Hematopoietic multipotent progenitor cell treated with erythropoietin and hydrocortisone succinate and interleukin-3 and kit ligand, for 4 days (in vitro differentiated cells): ENCODE measurements at places on chromosomes 4 and X.

GRCh38 chrX:132612821-132613564, 124.2 kb upstream of the MBNL3 start:
- DNase-seq: peak; percentile 65

DNA sequence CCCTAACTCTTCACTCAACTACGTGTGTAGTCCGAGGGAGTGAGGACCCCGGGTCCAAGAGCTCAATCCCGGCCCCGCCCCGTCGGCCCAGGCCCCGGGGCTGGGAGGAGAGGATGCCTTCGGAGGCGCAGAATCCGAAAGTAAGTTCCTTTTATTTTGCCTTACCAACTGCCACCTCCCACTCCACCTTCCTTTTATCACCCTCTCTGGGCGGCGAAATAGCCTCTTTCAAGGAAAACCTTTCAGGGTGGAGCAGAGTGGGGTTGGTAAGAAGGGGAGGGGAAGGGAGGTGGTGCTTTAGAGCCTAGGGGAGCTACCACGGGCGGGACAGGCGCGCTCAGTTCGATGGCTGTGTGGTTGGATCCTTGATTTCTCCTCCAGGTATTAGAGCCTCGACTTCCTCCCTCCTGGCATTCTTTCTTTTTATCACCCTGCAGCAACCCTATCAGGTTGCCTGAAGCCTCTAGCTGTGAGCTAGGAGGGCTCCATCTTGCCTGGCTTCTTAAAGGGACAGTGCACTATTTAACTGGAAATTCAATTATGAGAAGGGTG, 191.2 kb downstream of the RRAGB start:
- DNase-seq: peak; percentile 54

GRCh38 chr4:122652379-122652778, 31.5 kb upstream of the IL21 start:
- peak; percentile 77 for DNase-seq

DNA sequence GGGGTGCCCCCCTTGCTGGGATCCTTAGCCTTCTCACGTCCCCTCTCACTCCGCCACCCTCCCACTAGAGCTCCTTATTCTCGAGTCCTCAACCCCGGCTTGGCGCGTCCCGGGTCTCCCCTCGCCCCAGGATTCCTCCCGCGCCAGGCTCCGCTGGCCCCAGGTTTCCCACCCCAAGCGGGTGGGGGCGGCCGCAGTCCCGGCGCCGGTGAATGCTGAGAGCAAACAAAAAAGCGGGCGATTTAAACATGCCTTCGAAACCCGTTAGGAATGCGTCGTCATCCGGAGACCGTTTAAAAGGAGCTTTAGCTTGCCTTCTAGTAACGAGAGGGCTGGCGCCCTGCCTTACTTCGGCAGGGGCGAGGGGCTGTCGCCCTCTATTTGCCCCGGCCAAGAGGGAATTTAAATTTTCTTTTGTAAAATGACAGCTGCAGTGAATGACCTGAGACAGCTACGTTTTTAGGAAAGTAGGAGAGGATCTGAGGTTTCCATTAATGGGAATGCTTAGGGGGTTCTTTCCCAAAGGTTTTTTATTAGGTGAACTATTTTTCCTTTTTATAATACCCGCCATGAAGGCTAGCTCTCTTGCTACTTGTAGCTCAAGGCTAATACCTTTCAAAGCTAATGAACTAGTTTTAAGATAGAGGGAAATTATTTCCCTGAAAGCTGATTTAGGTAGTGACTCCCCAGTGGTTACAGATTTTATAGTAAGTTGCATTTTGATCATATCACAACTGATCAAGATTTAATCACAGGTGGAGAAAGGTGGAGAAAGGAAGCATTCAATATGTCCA, 3.1 kb downstream of the JADE1 start:
- DNase-seq: peak; percentile 83

DNA sequence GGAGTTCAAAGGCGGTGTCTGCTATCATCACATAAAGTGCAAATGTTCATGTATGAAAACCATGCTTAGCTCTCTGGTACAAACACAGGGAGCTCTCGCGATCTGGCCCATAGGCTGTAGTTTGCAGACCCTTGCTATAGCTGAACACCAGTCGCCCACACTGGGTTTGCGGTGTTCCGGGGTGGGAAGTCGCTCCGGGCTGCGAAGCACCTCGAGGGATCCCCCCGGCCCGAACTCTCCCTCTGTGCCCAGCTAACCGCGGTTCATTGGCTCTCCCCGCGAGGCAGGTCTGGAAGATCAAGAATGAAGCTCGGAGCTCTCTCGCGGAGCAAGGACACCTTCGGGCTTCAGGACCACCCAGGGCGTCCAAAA, 341 bp upstream of the PRPS2 start:
- DNase-seq: no peak

DNA sequence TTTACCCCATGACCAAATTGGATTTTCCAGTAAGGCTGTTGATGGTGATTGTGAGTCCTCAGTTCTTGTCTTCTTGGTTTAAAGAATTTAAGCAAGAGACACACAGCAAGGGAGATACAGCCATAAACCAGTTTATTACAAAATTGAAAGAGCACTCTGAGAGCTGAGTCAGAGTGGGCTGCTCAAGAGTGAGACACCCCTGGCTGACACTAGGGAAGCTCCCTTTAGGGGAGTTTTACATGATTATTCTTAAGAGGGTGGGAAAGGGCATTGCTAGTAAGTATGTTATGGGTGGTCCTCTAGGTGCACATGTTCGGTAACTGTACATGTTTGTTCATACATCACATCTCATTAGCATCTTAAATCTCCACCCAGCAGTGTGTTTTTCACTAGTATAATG, 18.8 kb upstream of the ZNF81 start:
- no peak for DNase-seq

GRCh38 chr4:52071791-52072546, 20.9 kb downstream of the SPATA18 start:
- no peak for DNase-seq

DNA sequence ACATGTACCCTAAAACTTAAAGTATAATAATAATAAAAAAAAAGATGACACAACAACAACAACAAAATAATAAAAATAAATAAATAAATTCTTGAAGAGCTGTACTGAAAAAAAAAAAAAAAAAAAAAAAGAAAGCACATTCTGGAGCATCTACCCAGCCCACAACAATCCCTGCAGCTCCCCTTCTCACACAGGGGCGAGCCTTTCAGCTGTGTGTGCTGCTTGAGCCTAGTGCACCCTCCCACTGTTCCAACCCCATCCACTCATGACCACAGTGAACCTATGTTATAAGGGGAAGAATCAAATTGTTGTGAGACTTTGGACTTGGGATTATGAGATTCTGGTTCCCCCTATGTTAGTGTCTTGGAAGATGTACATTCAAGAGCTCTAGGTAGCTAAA, 161.5 kb upstream of the JADE1 start:
- no peak for DNase-seq

- peak; percentile 7 for DNase-seq
Measured at GRCh38 chrX:123450222-123450621, 266.1 kb downstream of the GRIA3 start.

GRCh38 chrX:154373340-154374306, 811 bp downstream of the FLNA start:
- DNase-seq: peak; percentile 64

GRCh38 chrX:30748342-30748960, 95.2 kb downstream of the GK start:
- DNase-seq: no peak

DNA sequence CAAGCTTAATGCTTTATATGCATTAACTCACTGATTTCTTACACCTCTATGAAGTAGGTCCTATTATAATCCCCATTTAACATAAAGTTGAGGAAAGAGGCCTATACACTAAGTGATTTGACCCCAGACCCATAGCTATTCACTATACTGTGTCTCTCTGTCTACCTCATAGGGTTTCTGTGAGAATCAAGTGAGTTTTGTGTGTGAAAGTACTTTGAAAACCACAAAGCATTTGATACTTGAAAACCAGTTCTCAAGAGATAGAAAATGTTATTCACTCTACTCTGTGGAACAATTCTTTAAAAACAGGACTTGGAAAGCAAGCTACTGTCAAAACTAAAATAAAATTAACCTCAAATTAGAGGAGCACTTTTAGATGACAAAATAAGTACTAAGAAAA, 35.0 kb downstream of the SHROOM3 start:
- no peak for DNase-seq

DNA sequence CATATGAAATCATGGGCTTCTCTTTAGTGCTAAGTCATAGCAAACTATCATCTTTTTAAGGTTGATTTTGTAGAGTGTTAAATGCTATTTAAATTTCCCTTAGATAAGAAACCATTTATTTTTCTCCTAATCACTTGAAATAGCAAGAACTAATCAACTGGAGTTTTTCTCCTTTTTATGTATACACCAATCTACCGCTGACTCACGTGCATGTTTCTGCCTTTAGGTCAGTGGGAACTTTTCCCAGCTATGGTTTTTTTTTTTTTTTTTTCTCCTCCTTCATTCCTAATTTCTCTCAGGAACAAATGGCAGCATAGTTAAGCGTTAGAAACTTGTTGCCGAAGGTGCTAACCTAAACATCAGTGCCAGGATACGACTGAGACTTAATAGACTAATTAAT, 176.4 kb downstream of the BMPR1B start:
- DNase-seq: no peak

DNA sequence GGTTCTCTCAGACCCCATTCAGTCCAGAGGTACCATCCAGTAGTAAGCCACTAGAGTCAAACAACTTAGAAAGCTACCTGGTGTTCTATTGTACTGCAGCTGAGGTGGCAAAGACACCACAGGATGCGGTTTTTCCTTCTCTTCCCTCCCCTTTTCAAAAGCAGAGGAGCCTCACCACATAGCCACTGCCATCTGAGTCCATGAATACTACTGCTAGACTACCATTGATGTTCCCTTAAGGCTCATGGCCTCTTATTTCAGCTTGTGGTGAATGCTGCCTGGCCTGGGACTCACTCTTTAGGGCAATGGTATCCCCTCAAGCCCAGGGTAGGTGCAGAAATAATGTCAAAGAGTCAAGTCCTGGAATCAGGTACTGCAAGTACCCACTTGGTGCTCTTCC, 41.8 kb upstream of the KLHL4 start:
- DNase-seq: no peak

- no peak for DNase-seq
Measured at GRCh38 chr4:5143940-5144339, 92.7 kb downstream of the STK32B start.

GRCh38 chr4:109214622-109215301, 87.7 kb downstream of the COL25A1 start:
- peak; percentile 3 for DNase-seq

DNA sequence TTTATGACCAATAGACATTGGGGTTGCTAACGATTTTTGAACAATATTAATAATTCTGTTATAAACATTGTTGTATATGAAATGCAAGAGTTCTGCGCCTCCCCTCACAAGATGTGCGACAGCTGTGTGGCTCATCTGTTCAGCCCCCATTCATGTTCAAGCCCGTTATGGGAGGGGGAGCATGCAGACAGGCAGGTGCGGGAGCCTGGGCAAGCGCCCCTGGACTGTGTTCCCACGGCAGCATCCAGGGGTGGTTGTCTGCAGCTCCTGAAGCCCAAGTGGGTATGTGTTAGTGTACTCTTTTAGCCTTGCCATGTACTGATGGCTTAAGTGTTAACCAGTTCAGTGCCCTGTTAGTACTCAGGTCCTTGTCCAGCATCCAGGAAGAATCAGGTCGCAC, 34.6 kb downstream of the UGT2A3 start:
- DNase-seq: no peak

- DNase-seq: no peak
Measured at GRCh38 chrX:153627675-153628111, 19.3 kb upstream of the DUSP9 start.

DNA sequence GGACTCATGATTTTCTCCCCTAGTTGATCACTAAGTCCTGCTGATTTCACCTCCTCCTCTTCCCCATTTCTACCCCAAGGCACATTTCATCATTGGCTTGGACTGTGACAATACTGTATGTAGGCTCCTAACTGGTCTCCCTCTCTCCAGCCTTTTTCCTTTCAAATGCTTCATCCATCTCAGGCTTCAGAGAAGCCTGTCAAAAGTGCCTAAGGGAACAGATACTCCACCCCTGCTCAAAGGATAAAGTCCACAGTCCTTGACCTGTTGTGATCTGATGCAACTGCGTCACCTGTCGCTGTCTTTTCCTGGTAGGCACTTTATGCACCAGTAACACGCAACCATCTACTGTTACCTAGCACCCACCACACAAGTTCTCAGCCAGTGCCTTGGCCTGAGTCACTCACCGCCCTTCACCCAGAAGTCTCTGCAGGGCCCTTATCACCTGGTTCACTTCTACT, 12.8 kb downstream of the SCARB2 start:
- peak; percentile 53 for DNase-seq

- no peak for DNase-seq
Measured at GRCh38 chr4:1534876-1535526, 128.8 kb upstream of the NKX1-1 start.

DNA sequence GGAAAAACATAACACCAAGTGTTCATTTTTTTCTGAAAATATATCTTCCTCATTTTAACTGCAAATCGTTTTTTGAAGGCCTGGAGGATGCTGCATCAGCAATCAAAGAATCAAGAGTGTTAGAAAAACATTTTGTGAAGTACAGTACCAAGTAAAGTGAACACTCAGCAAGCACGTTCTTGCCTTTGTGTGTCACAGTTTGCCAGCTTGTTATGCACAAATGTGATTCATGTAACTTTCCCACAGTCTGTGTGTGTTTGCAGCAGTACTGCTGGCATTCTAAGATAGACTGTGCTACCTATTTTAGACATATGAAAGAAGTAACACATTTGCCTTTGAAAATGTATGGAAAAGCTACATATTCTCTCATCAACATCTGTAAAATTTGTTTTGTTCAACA, 1617.7 kb downstream of the RPA4 start:
- DNase-seq: no peak

DNA sequence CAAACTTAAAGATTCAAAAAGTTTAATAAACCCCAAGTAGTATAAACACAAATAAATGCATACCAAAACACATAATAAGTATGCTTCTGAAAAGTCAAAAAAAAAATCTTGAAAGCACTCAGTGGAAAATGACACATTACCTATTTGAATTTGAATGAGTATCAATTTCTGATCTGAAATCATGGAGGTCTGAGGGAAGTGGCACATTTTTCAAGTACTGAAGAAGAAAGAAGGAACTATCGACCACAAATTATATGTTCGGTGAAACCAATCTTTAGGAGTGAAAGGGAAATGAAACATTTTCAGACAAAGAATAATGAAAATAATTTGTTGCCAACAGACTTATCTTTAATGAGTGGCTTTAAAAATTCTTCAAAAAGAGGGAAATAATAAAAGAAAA, 12.1 kb upstream of the F9 start:
- DNase-seq: no peak

- no peak for DNase-seq
Measured at GRCh38 chr4:163603257-163603656, 108.8 kb downstream of the TMA16 start.
